ENCODE measurements at places on chromosomes 3 and 15.

DNA sequence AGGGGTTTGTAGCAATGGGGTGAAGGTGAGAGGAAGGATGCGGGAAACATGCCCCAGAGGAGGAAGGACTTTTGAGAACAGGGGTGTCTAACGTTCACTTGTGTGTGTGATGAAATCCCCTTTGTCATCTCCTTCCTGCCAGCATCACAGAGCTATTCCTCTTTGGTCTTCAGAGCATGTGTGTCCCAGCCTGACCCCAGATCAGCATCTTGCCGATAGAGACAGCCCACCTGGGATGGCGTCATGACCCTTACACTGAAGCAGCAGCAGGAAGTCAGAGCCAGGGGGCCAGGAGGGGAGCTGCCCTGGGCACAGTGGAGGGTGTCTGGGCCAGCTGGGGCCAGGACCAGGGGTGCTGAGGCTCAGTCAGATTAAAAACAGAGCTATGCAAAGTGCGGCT is 29.9 kb upstream of the GRIP2 start:
- no peak for DNase-seq

DNA sequence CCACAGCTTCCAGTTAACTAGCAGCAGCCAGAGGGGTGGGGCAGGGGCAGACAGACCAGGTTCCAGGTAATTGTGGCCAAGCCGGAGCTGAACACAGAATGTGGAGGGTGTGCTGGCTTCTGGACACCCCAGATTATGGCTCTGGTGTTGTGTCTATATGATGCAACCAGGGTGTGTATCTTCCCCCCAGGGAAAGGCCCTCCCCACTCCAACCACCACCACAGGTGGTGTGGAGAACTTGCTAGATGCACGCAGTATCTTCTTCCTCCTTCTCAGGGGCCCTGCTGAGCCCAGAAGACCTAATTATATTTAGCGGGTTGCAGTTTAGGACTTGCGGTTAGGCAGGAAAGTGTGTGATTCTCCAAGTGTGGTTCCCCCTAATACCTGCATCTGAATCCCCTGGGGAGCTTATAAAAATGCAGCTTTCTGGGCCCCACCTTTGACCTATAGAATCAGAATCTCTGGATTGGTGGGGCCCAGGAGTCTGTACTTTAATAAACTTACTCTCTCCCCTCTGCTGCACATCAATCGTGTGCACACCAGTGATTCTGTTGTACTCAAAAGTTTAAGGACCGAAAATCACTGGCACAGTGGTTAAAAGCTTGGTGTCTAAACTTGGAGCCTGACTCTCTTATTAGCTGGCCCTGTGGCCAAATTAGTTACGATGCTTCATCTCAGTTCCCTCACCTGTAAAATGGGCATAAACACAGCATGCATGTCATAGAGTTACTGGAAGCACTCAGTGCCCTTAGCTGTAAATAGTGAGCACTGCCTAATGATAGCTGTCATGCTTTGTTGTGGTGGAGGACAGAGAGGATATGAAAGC is 379.1 kb upstream of the PROK2 start:
- no peak for DNase-seq

DNA sequence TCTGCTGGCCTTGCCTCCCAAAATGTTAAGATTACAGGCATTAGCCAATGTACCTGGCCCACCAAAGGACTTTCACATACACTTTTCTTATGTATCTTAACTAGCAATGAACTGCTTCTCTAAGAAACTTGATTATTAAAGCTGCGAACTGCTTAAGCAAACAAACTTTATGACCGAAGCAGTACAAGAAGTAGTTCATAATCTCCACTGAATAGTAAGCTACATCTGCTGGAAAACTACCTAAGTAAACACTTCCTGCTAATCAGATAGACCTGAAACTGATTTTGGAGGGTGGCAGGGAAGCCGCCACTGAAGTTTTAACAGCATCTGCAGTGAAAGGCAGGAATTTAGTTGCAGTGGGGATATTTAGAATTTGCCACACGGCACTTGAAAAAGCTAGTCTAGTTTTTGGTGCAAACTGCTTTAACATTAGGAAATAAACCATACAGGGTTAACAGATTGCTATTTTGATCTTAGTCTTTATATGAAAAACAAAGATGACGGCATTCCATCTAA is 8.1 kb downstream of the HYPK start:
- DNase-seq, result no peak

- DNase-seq, result no peak
These were observed 12.5 kb downstream of the RUVBL1 start for GRCh38 chr3:128111147-128111546.

GRCh38 chr15:60582370-60583036 is 103.6 kb upstream of the ICE2 start:
- DNase-seq, result no peak

GRCh38 chr3:133274477-133274876 is 125.4 kb upstream of the BFSP2 start:
- no peak for DNase-seq

DNA sequence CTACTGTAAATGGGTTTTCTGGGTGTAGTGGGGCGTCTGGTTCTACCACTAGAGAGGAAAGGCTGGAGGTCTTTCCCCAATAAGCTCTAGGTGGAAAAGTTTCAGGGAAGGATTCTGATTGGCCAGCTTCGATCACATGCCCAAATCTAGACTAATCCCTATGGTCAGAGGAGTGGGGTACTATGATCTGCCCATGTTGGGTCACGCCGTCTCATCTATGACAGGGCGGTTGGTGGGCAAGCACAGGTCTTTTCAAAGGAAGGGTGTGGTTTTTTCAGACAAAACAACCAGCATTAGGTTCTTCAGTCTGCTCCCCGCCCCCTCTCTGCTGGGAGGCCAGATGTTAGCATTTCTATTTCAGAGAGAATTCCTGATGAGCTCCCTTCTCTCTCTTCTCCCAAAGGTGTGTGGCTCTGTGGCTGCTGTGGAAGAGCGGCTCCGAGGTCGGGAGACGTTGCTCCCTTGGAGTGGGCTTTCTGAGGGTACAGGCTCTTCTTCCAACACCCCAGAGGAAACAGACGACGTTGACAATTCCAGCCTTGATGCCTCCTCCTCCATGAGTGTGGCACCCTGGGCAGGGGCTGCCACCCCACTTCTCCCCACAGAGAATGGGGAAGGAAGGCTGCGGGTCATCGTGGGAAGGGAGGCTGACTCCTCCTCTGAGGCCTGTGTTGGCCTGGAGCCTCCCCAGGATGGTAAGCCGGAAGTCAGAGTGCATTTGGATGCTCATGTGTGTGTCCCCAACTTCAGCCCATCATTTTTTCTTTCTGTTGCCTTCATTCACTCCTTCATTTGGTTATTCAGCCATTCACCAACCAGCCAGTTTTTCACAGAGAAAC is 9.7 kb upstream of the TATDN2 start:
- no peak for DNase-seq

DNA sequence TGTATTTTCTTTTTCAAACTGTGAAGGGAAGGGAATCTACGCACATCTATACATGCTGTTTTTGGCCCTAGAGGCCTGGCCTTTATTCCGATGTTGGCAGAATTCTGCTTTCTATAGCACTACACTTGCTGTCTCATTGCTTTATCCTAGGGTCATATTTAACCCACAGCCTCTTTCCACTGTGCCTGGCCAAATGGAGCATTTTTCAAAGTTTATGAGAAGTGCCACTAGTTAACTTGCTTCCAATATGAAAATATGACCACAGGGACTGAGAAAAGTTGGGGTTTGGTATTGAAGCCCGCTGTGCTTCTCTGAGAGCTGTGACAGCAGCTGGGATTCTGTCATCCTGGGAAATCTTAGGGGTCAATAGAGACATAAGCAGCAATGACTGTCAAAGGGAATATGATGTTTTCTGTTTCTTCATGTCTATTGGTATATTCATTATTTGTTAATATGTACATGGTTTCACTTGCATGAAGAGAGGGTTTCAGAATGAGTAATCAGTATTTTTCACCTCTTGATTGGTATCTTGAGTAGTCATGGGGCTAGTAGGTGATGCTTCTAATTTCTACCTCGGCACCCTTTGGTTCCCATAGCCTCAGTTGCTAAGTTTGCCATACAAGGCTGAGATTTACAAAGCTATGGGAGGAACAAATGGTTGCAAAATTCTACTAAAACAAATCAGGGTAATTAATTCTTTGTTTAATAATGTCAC is 275.8 kb upstream of the RBMS3 start:
- DNase-seq, result no peak

GRCh38 chr15:38864122-38864521 is 299.5 kb upstream of the RASGRP1 start:
- DNase-seq, result no peak

DNA sequence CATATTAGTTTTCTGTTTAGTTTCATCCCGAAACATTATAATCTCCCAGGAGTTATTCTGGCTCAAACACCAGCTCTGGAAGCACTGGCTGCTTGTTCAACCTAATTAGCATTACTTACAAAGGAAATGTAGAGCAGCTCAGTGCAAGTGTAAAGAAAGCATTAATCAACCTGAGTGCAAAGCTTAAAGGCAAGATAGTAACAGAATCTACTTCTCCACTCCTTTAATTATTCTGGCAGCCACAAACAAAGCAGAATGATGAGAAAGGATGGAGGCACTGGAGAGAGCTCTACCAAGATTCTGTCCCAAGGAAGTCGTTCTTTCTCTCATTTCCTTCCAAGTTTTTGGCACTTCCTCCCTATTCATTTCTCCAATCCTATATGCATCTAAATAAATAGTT is 1384.0 kb downstream of the ZPLD1 start:
- no peak for DNase-seq

GRCh38 chr3:59992578-59992977 is 942.8 kb upstream of the CFAP20DC start:
- no peak for DNase-seq

- no peak for DNase-seq
These were observed 82.0 kb upstream of the EPHB3 start for GRCh38 chr3:184479426-184480126.

- no peak for DNase-seq
These were observed 11.7 kb downstream of the ISG20 start for GRCh38 chr15:88650556-88650955.

- DNase-seq, result no peak
These were observed 38.2 kb upstream of the MCF2L2 start for GRCh38 chr3:183466575-183466974.

GRCh38 chr15:69031013-69032001 is 16.8 kb downstream of the NOX5 start:
- no peak for DNase-seq

GRCh38 chr3:18238746-18239331 is 186.3 kb downstream of the SATB1 start:
- no peak for DNase-seq

DNA sequence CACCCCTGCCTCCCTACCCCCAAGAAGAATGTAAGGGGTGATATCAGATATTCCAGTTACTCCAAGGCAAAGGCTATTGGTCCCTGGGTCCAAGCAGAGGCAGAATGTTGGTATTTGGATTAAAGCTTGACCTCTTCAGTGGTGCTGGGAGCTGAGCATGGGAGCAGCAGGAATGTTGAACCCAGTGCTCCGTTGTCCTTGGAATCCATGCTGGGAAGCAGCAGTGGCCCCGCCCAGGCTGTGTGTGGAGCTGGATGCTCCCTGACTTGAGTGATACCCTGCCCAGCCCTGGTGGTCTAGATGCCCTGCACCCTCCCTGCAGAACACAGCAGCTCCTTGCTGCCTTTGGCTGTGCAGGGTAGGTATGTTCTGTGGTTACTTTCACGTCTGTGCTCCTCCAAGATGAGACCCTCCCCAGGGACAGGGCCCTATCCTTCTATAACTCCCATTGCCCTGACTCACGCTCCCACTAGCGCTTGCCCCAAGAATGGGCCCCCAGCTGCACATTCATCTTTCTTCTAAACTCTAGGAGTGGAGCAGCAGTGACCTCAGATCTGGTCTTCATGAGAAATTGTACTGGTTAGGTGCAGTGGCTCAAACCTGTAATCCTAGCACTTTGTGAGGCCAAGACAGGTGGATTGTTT is 35.1 kb downstream of the UMPS start:
- DNase-seq, result no peak

DNA sequence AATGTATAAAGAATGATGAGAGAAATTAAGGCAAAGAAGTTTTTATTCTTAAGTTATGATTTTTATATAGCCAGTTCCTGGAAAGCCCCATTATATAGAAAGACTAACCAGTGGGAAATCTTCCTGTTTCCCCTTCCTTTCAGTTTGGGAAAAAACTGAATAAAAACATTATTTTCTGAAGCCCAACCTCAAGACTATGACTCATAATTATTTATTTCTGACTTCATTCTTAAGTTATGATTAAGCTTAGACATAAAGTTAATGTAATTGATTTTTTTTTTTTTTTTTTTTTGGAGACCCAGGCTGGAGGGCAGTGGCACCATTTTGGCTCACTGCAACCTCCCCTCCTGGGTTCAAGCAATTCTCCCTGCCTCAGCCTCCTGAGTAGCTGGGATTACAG is 55.8 kb downstream of the TRPC1 start:
- DNase-seq, result no peak

DNA sequence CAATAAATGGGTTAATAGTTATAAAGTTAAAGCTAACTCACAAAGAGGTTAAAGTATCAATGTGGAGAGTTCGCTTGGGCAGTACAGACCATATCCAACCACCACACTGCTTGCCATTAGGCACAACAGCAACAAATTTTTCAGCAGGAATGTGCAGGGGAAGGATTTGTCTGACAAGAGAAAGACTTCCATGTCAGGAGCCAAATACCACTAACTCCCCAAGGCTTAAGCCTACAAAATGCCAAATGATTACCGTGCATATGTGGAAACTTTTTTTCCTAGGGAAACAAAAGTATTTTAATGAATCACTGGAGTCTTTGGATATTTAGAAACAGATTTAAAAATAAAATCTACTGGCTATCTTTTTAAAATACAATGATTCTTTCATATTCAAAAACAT is 8.1 kb downstream of the VGLL3 start:
- DNase-seq, result no peak

GRCh38 chr3:23277688-23278087 is 74.6 kb downstream of the UBE2E2 start:
- DNase-seq, result no peak

DNA sequence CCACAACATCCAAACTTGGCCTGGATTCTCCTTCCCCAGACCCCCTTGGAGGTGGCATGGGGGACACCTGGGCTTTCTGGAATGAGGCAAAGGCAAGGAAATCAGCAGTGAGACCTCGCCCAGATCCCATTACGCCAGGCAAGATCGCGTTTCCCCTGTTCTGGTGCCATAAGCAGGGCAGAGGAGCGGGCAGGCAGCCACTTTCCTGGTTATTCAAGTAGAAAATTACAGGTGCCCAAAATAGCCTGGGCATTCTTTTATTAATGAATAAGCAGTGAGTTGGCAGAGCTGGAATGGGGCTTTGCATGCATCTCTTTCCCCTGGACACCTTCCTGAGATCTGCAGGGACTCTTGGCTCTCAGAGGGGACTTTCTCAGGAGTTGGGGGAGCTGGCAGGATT is 31.5 kb upstream of the FAM107A start:
- no peak for DNase-seq

DNA sequence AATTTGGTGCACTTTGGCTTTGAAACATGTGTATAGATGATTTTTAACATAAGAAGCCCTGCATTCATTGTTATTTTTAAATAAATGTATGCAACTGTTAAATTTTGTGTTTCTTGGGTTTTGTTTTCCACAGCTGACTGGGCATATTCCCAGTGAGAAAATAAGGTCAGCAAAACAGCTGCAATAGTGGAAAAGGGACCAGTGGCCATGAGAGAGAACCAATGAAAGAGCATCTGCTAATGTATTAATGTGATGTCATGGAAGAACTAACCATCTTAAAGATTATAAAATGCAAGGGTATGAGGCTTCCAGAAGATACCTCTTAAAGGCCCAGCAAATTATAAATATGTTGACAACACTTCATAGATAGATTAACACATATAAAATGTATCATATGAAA is 31.0 kb upstream of the KBTBD12 start:
- DNase-seq, result no peak
